ENCODE measurements at places on chromosomes 6 and 20.

DNA sequence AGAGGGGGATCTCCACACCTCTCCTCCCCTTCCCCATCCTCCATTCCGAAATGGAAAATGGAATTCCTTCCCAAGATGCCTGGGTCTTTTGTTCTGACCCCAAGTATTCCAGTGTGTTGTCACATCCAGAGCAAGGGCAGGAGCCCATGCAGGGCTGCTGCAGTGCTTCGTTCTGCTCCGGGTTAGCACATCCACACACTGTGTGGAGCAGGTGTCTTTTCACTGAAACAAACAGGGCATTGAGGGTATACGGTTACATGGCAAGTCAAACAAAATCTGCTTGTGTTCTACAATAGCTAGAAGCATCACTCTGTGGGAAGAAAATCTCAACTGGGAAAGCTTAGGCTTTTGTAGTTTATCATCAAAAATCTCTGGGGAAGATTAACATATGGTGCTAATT, 56.9 kb downstream of the LYRM2 start:
- peak; percentile 87 for ATAC-seq

GRCh38 chr20:42678895-42679294, 510.8 kb downstream of the PTPRT start:
- no peak for ATAC-seq

DNA sequence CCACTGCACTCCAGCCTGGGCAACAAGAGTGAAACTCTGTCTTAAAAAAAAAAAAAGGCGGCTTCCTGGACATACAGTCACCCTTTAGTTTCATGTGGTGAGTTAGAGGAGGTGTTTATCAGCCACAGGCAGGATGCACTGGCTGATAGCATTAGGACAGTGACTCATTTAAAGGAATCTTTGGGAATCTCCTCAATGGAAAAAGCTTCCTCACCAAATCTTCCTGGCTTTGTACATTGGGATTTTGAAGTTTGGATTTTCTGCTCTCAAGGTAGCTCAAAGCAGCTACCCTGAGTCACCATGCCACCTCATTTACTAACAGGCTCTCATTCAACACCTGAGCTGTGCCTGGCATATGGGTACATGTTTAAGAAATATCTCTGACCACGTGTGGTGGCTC, 20.2 kb downstream of the PRPH2 start:
- ATAC-seq: no peak

DNA sequence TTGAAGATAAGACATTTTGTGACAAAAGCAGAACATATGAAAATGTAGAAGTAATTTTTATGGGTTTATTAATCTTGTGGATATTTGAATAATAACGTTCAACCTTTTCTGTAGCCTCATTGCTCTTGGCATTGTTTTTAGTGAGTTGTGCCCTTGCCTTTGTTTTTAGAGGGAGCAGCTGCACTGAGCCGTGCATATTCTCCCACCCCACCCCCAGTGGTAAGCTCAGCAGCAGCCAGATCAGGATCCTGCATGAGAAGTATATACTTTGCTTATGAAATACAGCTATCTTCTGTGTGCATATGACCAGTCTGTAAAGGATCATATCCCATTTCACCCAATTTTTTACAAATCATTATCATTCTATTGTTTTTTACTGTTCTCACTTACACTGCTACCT, 184.2 kb downstream of the COL9A1 start:
- ATAC-seq: no peak

DNA sequence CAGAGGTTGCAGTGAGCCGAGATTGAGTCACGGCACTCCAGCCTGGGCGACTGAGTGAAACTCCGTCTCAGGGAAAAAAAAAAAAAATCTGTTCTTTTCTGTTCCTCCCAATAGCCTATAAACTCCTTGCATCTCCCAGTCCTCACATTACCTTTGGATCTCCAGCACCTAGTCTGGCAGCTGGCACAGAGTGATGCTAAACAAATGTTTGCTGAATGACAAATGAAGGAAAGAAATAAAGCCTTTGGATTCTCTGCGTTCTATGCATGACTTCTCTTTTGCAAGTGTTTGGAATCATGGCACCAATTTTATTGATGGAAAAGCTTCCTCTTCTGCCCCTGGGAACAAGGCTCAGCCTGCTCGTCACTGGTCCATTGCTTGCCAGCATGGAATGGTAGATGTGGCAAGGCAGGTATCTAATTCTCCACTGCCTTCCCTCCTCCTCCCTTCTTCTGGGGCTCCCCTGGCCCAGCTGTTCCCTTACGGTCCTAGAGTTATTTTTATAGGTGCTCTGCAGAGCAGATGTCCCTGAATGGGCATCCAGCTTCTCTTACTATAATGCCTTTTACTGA, 53.6 kb upstream of the FYN start:
- no peak for ATAC-seq

GRCh38 chr6:133235221-133235620, 5.9 kb upstream of the EYA4 start:
- no peak for ATAC-seq

DNA sequence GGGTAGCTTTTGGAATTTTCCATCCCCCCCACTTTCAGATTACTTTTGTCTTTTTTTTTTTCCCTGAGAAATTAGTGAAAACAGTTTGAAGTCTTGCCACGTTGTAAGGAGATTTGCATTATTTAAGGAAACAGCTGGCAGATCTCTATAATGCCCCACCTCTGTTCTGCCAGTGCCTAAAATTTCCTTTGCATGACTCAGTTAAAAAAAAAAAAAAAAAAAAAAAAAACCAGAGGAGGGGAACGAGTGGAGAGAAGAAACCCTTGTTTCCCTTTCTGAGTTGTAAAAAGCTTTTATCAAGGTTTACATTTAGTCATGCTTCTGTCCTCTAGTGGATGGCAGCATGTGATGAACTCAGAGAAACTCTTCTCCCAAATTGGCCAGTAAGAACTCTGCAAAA, 33.5 kb downstream of the CARMIL1 start:
- no peak for ATAC-seq

GRCh38 chr20:2690718-2691117, 1.9 kb upstream of the EBF4 start:
- ATAC-seq: no peak

DNA sequence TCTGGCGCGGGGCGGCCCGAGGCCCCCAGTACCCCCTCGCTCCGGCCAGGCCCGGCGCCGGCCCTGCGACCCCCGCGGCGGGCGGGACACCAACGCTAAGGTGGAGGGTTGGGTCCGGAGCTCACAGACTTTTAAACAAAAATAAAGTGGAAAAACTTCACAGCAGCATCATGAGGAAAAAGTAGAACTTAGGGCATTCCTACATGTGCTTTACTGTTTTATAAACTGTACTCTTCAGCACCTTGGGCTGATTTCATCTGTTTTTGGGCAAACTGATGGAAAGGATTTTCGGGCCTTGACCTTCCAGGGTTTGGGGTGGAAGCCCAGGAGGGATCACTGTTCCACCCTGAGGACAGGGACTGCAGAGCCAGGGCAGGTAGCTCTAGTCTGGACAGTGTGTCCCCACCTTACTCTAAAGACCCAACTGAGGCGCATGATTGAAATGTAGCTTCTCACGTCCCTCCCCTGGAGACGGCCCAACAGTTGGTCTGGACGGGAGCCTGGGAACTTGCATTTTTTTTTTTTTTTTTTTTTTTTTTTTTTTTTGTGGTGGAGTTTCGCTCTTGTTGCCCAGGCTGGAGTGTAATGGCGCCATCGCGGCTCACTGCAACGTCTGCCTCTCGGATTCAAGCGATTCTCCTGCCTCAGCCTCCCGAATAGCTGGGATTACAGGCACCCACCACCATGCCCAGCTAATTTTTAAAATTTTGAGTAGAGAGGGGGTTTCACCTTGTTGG, 740 bp downstream of the NELFCD start:
- peak; percentile 9 for ATAC-seq

DNA sequence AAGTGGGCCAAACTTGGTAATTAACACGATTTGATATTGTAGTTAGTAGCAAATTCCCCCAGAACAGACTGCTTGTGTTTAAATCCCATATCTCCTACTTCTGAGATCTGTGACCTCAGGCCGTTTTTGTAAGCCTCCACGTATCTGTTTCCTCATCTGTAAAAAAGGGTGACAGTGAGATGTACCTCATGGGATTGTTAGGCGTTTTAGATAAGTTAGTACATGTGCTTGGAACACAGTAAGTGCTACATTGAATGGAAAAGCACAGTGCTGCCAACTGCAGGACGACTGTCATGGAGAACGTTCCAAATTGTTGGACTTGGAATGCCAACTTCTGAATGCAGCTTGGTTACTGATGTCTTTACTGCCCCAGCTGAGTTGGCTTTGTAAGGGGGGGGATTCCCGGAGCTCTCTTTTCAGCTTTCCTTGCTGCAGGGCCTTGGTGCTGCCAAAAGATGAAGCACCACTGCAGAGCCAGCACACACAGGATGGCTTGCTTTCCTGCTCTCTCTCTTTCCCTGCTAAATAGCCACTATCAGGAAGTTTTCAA, 108.6 kb downstream of the OPN5 start:
- no peak for ATAC-seq

GRCh38 chr20:32858701-32859372, at the start of gene EFCAB8:
Gene EFCAB8 (plus strand): TSS chr20:32858923. CDS start chr20:32863793, 4,870 bp downstream.
- ATAC-seq: no peak

- no peak for ATAC-seq
Measured at GRCh38 chr6:24763578-24763977, 11.2 kb upstream of the GMNN start.

DNA sequence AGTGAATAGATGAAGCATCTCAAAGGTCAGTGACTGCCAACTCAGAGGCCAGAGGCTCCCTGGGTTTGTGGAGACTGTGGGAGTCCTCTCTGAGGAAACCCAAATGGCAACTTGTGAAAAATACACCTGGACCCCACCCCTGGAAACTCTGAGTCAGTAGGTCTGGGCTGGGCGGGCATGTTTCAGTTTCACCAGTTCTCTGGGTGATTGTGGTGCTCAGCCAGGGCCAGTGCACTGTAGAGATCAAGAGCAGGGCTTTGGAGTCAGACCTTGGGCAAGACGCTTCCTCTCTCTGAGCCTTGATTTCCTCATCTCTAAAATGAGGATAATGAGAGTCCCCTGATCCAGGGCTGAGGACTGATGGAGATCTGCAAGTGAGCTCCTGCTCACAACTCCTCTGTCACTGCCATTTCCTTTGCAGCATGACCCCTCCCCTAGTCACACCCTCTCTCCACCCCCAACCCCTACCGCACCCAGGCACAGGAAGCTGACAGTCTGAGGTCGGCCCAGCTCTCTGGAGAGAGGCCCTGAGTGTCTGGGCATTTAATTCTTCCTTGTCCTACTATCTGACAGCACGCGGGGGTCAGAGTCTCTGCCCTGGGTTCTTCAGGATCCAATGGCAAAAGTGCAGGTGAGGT, 5.1 kb downstream of the DEF6 start:
- ATAC-seq: peak; percentile 76

- no peak for ATAC-seq
Measured at GRCh38 chr20:2871661-2872458, 1.4 kb upstream of the PTPRA start.

DNA sequence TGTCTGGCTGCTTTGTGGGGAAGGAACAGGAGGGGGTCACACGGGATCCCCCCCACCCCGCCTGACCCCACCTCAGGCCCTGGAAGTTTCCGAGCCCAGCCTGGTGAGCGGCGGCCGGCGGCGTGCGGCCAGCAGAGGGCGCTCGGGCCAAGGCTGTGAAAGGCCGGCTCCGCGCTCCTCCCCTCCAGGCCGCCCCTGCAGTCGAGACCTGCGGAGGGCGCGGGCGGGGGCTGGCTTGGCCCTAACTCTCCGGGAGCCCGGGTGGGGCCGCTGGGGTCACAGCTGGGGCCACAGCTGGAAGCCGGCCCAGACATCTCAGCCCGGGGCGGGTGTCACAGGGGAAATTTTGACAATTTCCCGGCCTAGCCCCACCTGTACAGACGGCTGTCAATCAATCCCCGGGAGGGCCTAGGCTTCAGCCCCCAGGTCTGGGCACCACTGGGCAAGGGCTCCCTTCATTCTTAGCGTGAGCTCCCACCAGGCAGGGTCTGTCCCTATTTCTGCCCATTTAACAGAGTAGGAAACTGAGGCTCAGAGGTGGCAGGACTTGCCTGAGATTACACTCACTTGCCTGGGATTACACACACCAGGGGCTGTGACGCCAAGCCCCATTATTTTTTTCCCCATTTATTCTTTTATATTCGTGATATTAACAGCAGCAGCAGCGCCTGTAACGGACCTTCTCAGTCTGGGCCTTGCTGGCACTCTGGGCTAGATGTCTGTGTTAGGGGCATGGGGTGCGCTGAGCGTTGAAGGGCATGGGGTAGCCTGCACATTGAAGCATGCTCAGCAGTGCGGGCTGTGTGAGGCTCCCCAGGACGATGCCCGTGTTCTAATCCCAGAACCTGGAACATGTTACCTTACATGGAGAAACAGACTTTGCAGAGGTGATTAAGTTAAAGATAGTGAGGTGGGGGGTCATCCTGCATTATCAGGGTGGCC, 23.0 kb downstream of the ZBP1 start:
- peak; percentile 74 for ATAC-seq

- peak; percentile 84 for ATAC-seq
Measured at GRCh38 chr6:132937466-132937906, 123.1 kb downstream of the RPS12 start.

DNA sequence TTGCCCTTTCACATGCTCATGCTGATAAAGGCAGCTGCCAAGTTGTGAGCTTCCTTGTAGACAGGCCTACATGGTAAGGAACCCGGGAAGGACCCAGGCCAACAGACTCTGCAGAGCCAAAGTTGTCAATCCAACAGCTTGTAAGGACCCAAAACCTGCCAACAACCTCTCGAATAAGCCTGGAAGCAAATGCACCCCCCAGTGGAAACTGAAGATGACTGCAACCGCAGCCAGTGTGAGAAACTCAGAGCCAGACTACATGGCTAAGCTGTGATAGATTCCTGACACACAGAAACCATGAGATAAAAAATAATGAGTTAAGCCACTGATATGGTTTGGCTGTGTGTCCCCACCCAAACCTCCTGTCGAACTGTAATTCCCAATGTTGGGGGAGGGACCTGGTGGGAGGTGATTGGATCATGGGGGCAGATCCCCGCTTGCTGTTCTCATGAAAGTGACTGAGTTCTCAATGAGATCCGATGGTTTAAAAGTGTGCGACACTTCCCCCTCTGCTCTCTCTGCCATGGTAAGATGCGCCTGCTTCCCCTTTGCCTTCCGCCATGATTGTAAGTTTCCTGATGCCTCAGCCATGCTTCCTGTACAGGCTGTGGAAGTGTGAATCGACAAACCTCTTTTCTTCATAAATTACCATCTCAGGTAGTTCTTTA, 18.8 kb upstream of the CLPSL2 start:
- no peak for ATAC-seq

DNA sequence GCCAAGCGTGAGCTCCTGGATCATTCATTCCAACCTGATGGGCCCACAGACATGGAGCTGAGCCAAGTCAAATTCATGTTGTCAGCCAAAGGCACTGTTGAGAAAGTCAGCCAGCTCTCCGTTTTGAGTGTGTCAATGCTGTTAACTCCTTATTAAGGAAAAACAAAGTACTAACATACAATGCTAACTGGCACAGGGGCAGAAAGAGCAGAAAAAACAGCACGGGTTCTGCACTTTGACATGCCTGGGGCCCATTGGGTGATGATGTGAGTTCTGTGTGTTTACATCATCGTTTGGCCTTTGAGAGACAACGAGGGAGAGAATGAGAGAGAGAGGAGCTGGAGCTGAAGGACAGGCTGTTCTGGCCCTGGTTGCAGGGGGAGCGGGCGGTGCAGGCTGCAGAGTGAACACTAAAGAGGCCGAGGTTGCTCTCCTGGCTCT, 85.9 kb downstream of the SMOC2 start:
- ATAC-seq: peak; percentile 36
